ENCODE measurements at places on chromosomes 3 and 15. TPM values are rescaled to one million over a fixed set of nuclear protein-coding genes. Genes with fewer than 3 reads are reported as not detected.
A peak's percentile ranks its signal among the peaks of the same experiment; 100 is the strongest.

Gene SNTN
- not detected for total RNA-seq

Gene CEP19
- 1.7 TPM for total RNA-seq

- DNase-seq = no peak
These were observed 14.1 kb upstream of the GNAT1 start for GRCh38 chr3:50177346-50177745.

- no peak for DNase-seq
These were observed 10.3 kb upstream of the COPG1 start for GRCh38 chr3:129238945-129239705.

DNA sequence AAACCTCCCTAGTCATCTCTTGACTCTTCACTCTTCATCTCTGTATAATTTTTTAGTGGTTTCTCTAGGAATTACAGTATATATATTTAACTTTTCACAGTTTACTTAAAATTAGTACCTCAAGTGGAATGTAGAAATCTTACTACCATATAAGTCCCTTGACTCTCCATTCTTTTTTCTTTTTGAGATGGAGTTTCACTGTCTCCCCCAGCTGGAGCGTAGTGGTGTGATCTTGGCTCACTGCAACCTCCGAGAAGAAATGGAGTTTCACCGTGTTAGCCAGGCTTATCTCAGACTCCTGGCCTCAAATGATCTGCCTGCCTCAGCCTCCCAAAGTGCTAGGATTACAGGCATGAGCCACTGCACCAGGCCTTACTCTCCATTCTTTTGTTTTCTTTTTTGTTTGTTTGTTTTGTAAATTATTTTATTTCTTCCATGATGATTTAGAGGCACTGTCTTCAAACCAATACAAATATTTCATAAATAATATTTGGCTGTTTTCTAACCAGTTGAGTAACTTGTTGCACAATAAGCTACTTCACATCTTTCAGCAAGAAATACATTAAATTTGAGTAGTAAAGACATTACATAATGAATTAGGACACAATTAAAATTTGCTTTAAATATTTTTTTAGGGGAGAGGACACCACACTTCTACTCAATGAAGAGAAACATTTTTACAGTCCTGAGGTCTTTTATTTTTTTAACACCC lies 144.8 kb downstream of the RBPMS2 start:
- no peak for DNase-seq

GRCh38 chr3:16768956-16769355 lies 115.8 kb upstream of the PLCL2 start:
- DNase-seq = peak; percentile 56

DNA sequence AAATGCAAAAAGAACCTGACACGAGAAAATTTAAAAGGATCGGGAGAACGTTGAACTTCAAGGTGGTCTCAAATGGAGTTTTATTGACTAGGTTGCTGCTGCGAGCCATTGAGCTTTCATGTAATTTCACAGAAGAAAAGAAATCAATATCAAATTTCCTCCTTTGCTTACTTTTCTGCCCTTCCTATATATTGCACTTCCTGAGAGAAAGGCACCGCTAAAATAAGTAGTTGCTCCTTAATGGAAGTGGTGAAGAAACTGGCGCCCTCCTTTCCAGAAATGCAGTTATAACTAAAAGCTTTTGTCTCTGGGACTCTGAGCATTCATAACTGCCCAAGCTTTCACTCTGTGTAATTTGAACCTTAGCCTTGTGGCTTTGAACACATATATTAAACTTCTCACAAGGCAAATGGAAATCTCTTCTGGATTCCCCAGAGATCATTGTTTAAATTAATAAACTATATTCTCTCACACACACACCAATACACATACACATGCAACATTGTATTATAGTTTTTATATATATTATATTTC lies 13.4 kb downstream of the EID1 start:
- DNase-seq = no peak
